ENCODE measurements at places on chromosomes 5 and 9. TPM values are rescaled to one million over a fixed set of nuclear protein-coding genes. Genes with fewer than 3 reads are reported as not detected.

GRCh38 chr9:70760228-70760627 lies 345.8 kb upstream of the KLF9 start:
- no peak for DNase-seq

DNA sequence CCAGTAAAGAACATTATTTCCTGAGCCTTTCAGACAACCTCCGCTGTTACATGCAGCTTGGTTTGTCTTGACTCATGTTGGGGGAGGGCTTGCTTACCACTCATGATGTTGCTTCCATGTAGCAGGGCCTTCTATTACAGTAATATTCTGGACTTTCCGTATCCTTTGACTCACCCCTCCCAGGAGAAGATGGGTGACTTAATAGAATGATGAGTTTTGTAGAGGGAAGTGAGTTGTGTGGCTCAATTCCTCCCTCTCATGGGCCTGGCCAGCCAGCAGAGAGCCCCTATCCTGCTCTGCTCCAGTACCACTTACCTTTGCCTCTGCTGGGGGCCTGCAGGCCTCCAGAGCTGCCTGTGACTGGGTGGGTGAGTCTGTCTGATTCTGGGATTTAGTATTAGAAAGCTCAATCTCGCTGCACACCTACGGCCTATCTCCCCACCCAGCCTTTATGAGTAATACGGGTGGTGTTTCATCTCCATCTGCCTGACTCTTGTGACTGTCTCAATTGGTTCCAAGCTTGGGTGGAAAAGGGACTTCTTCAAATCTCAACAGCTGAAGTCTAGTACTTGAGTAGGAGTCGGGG lies 52.6 kb upstream of the KLF9 start:
- no peak for DNase-seq

- DNase-seq: no peak
Measured at GRCh38 chr5:165079389-165079788, 1574.0 kb downstream of the MAT2B start.

- DNase-seq: no peak
Measured at GRCh38 chr5:124704594-124705284, 41.7 kb downstream of the ZNF608 start.

DNA sequence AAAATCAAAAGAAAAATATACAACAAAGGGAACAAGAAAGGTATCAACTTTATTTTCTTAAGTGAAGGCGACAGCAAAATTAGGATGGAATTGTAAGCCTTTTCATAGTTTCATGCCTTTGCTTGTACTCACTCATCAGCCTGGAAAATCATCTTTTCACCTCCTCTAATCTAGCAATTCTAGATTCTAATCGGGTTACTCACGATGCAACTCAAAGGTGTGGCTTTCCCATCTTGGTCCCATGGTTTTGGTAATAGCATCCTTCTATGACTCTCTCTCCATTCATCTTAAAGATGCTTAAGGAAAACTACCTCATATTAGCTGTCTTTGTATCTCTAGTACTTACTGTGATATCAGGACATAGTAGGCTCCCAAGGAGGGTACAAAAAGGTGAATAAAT lies 30.5 kb downstream of the DNAH5 start:
- DNase-seq: no peak

DNA sequence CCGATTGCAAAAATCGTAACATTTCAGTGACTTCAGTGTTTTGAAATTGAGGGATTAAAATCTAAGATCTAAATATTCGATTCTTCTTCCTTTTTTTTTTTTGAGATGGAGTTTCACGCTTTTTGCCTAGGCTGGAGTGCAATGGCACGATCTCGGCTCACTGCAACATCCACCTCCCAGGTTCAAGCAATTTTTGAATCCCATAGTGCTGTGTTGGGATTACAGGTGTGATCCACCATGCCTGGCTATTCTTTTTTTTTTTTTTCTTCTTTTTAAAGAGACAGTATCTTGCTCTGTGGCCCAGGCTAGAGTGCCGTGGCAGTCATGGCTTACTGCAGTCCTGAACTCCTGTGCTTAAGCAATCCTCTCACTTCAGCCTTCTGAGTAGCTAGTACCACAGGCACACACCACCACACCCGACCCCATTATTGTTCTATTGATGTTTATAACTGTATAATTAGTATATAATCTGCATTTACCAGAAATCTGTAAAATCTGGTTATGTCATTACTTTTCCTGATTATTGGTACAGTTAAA lies 42.7 kb downstream of the NSD1 start:
- no peak for DNase-seq

DNA sequence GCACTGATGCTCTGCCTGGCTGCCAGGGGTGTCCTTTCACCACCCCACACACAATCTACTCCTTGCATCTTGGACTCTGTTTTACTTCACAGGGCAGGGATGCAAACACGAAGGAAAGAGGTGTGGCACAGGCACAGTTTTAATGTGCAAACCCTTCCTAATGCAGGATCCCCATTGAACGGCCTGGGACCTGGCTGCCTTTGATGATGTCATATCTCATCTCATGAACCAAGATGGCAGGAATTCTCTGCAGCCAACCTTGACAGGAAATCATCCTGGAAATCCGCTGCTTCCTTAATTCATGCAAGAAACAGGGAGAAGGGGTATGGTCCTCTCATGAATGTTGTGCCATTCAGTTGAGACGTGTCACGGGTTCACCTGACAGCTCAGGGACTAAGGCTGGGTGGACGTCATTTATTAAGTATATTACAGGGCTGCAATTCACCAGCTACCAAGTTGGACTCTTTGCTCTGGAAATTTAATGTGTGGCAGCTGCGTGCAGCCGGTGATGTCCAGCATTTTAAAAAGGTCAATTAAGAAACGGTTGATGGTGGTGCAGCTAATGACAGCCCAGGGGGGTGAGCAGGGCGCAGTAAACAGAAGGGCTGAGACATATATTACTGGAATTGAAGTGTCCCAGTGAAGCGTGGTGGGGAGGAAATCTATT lies 91.5 kb downstream of the LMNB1 start:
- no peak for DNase-seq

- DNase-seq: no peak
Measured at GRCh38 chr5:16791904-16792597, 144.0 kb downstream of the MYO10 start.

DNA sequence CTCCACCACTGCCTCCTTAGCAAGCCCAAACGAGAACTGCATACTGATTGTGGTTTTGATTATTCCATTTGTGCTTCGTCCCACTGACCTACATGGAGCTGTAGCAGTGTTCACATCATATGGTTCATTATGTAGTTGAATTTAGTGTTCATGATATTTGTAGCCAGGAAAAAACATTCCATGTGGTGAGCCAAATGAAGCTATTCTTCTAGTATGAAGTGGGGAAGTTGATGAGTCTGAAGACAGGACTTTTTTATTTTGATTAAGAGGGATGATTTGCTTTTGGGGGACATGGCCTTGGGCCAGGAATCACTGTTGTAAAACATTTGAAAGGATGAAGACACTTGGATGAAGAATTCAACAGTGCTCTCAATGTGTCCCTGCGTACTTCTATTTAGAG lies 192.9 kb upstream of the SLC27A6 start:
- no peak for DNase-seq

DNA sequence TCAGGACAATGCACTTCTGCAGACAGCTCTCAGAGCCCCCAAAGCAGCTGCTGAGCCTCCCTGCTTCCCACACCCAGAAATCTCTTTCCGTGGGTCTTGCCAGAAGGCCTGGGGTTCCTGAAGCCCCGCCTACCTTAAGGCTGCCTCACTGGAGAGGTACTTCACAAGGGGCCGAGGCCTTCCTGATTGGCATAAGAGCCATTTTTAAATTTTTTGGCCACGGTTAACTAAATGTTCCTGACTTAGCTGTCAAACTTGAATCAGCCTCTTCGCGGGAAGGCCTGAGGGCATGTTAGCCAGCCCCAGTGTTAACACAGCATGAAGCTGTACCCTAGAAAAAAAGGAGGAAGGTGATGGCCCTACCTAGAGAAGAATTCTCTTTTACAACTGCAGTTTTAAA lies 20.7 kb upstream of the EPB41L4B start:
- DNase-seq: no peak

GRCh38 chr5:95861221-95861863 lies 38.8 kb upstream of the GLRX start:
- peak; percentile 88 for DNase-seq

DNA sequence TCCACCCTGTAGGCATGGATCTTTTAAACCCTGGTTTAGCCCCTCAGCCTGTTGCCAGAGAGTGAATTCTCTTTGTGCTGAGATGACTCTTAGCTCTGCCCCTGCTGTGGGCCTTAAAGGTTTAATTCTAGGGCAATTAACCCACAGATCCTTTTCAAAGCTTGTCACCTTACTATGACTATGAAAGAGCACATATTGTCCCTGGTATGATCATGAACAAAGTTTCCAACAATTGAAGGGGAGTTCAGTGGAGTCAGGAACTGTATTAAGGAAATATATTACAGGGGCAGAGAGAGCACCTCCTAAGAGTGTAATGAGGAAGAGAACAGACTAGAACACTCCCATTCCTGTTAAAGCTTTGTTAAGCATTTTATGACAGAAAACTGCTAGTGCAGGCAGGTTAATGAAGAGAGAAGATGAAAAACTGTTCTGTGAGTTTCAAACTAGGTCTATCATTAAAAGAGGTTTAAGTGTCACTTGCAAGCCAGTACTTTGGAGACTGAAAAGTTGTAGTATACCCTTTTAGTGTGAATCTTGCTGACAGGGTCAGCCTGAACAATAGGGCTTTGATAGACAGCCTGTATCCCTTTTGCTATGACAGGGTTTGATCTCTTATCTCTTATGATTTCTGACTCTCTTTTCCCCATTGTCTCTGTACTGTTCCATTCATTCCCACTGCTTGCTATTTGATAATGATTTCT lies 104.2 kb upstream of the ELL2 start:
- no peak for DNase-seq

DNA sequence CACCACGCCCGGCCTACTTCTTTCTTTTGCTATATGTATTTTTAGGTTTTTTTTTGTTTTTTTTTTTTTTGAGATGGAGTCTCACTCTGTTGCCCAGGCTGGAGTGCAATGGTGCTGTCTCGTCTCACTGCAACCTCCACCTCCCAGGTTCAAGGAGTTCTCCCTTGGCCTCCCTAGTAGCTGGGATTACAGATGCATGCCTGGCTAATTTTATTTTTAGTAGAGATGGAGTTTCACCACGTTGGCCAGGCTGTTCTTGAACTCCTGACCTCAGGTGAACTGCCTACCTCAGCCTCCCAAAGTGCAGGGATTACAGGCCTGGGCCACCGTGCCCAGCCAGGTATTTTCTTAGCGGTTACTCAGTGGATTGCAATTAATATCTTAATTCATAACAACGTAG lies 23.9 kb upstream of the C5orf24 start:
- no peak for DNase-seq

DNA sequence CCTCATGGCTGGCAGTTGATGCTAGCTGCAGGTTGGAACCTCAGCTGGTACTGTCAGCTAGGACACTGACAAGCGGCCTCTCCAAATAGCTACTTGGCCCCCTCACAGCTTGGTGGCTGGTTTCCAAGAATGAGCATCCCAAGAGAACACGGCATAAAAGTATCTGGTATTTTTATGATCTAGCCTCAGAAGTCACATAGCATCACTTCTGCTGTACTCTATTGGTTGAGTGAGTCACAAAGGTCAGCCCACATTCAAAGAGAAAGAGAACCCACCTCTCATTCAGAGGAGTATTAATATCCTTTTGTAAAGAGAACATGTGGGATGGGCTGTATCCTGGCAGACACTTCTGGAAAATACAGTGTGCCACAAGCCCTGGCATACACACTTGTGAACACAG lies 6.0 kb upstream of the SIL1 start:
- DNase-seq: no peak

DNA sequence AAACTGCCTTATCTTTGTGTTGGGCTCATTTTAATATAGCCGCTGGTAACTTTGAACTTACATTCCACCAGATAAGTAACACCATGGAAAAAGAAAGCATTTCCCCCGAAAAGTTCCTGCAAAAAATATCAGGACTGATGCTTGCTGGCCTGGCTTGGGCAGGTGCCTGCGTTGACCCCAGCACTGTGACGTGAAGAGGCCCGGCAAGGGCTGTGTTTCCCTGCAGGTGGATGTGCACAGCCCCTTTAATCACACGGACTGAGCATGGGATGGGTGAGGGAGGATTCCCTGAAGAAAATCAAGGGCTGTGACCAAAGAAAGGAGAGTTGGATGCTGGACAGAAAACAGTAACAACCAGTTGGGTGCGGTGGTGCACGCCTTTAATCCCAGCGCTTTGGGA lies 138.2 kb downstream of the NSG2 start:
- no peak for DNase-seq

- no peak for DNase-seq
Measured at GRCh38 chr5:116308391-116308790, 223.6 kb downstream of the COMMD10 start.

DNA sequence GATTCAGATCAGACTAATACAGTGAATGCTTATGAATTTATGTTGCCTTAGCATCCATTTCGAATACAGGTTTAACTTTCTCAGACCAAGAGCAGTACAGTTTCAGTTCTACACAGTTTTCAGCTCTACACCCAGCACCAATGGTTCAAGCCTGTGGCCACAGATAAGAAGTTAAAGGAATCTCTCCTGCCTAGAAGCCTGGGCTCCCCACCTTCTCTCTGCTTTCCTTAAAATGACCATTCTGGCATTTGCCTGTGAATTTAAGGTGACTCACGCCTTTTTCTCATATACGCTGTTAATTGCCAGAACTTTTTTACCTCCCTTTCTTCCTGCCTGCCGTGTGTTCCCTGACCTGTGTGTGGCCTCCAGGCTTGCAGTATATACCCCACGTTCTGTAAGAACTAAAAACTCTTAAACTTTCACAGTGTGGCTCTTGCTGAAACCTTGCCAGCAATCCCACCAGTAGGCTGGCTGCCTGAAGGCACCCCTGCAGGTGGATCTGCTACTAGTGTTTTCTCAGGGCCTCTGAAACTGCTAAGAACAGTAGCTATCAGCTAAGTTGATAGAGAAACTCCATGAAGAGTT lies 692.8 kb upstream of the CDH18 start:
- no peak for DNase-seq

DNA sequence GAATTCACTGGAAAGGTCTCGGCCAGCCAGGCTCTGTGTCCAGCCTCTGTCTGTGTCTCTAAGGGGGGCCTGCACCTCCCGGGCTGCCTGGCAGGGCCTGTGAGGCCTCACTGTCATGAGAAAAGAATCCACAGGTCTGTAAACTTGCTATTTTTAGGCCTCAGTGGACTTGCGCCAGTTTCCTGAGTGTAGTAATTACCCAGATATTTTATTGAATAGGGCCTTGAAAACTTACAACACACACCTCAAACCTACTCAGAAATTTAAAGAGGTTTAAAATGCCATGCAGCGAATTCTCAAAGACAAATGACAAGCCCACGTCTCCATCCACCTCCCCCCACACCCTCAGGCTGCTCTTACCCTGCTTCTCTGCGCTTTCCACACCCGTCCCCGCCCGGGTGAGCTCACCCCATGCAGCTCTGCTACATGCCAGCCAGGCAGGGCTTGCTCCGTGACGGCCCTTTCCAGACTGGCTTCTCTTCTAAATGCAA lies 8.8 kb upstream of the TENT4A start:
- DNase-seq: peak; percentile 36

The RABL6 gene
- 106 TPM for total RNA-seq

The IARS1 gene
- 116 TPM for total RNA-seq

The ZDHHC11B gene
- 1.4 TPM for total RNA-seq
